ENCODE measurements at places on chromosomes 7 and 10.

GRCh38 chr7:26650103-26650502 is 214.3 kb downstream of the SKAP2 start:
- peaks cover 17% of the 10 kb centered on the region for H3K27me3 ChIP-seq
- no peaks in the 10 kb centered on the region for H3K4me1 ChIP-seq
- no peak for DNase-seq
- no peak overlapping the region for H3K27ac ChIP-seq
- H3K36me3 ChIP-seq, result no peaks in the 10 kb centered on the region

DNA sequence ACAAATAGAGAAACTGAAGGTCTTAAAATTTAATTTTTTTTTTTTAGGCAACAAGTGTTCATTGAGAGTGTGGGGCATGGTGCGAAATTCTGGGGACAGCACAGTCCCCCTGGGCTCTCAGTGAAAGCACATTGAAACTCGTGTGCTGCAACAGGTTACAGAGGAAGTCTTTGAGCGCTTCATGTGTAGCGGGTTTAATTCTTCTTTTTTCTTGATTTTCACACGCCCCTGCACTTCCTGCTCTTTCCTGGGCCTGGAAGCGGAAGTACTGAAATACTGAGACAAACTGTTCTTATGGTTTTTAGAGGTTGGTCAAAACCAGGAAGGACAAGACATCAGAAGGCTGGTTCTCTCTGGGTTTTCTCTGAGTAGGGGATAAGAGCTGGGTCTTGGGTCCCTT is 203.5 kb downstream of the PTEN start:
- H3K27ac ChIP-seq, result peak overlapping the region; percentile 2
- no peaks in the 10 kb centered on the region for H3K36me3 ChIP-seq
- H3K27me3 ChIP-seq, result peaks cover 3% of the 10 kb centered on the region
- no peak overlapping the region for H3K4me3 ChIP-seq
- peaks cover 69% of the 10 kb centered on the region for H3K4me1 ChIP-seq

GRCh38 chr10:6333086-6333485 is 130.4 kb downstream of the PFKFB3 start:
- no peaks in the 10 kb centered on the region for H3K27me3 ChIP-seq
- H3K4me3 ChIP-seq, result no peak overlapping the region
- H3K4me1 ChIP-seq, result no peaks in the 10 kb centered on the region
- DNase-seq, result no peak
- peaks cover 22% of the 10 kb centered on the region for H3K36me3 ChIP-seq
- no peak overlapping the region for H3K27ac ChIP-seq

DNA sequence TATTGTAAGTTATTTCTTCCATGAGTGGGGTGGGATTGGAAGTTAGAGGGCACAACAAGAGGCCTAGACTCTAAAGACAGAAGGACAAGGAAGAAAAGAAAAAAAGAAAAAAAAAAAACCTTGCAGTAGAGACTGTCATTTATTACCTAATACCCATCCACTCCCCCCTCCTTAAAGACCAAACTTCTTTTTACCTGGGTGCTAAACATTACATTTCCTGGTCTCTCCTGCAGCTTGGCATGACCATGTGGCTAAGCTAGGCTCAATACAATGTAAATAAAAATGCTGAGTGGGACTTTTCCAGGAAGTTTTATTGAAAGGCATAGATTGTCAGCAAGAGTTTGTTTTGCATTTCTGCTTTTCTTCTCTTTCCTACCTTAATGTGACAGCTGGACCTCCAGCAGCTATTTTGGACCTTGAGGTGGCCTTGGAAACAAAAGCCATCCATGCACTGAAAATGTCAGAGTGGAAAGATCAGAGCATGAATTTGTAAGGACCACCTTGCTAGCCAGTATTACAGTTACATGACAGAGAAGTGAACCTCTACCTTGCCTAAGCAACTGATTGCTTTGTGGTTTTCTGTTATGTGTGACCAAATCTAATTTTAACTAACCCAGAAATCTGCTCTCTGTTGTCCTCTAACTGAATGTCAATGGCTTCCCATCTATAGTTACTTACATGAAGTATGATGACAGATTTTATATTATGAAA is 81.3 kb upstream of the SFMBT2 start:
- H3K4me1 ChIP-seq, result peaks cover 48% of the 10 kb centered on the region
- H3K36me3 ChIP-seq, result no peaks in the 10 kb centered on the region
- no peak overlapping the region for H3K4me3 ChIP-seq
- no peak overlapping the region for H3K27ac ChIP-seq

DNA sequence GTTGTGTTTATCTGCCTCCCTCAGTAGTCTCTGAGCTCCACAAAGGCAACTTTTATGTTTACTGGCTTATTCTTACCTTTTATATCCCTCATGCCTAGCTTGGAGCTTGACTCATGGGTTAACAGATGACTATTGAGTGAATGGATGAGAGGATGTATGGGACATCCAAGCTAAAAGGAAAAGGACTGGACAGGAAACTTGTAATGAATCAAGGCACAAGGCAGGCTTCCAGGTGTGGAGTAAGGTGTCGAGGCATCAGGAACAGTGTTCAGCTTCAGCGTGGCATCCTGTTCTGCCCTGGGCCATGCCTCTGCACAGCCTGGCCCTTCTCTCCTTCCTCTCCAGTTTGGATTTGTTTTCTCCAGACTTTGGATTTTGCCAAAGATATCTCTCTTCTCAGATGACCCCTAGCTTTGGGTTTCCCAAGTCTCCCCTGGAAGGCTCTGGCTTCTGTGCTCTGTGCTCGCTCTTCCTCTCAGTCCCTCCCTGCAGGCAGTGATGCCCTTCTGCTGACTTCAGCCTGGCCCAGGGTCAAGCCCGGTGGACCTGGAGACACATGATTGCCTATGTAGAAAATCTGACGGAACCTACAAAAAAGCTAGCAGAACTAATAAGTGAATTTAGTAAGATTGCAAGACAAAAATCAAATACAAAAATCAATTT is 367.3 kb downstream of the CXCL12 start:
- H3K27ac ChIP-seq, result no peak overlapping the region
- no peak for DNase-seq
- no peaks in the 10 kb centered on the region for H3K4me1 ChIP-seq
- H3K36me3 ChIP-seq, result no peaks in the 10 kb centered on the region
- H3K4me3 ChIP-seq, result no peak overlapping the region

DNA sequence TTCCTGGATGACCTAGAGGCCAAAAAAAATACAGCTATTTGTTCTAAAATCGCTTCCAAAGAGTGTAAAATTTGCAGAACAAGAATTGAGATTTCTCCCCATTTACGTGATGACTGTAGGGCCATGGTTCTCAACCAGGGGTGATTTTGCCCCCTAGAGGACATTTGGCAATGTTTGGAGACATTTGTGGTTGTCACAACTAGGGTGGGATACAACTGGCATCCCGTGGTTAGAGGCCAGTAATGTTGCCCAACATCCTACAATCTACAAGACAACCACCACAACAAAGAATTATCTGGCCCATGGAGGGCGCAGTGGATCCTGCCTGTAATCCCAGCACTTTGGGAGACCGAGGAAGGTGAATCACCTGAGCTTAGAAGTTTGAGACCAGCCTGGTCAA is 22.8 kb upstream of the MALSU1 start:
- H3K27ac ChIP-seq, result no peak overlapping the region
- H3K36me3 ChIP-seq, result no peaks in the 10 kb centered on the region
- H3K4me1 ChIP-seq, result peaks cover 13% of the 10 kb centered on the region
- no peaks in the 10 kb centered on the region for H3K27me3 ChIP-seq

- H3K36me3 ChIP-seq, result peaks cover 80% of the 10 kb centered on the region
- H3K27ac ChIP-seq, result peak overlapping the region; percentile 63
- peaks cover 5% of the 10 kb centered on the region for H3K27me3 ChIP-seq
- DNase-seq, result no peak
- H3K4me3 ChIP-seq, result peak overlapping the region; percentile 99
- H3K4me1 ChIP-seq, result peaks cover 77% of the 10 kb centered on the region
Observed at GRCh38 chr10:123157210-123157609, 3.0 kb downstream of the BUB3 start.

- H3K36me3 ChIP-seq, result peaks cover 15% of the 10 kb centered on the region
- H3K4me1 ChIP-seq, result peaks cover 50% of the 10 kb centered on the region
- no peak for DNase-seq
- H3K27me3 ChIP-seq, result no peaks in the 10 kb centered on the region
- peak overlapping the region; percentile 79 for H3K4me3 ChIP-seq
Observed at GRCh38 chr7:66629222-66630062, 761 bp downstream of the KCTD7 start.

GRCh38 chr7:142603870-142604448 is 145.3 kb upstream of the PRSS1 start:
- no peaks in the 10 kb centered on the region for H3K36me3 ChIP-seq
- H3K4me3 ChIP-seq, result peak overlapping the region; percentile 40
- H3K27me3 ChIP-seq, result no peaks in the 10 kb centered on the region
- peaks cover 11% of the 10 kb centered on the region for H3K4me1 ChIP-seq
- no peak for DNase-seq
- H3K27ac ChIP-seq, result no peak overlapping the region

GRCh38 chr7:122600042-122600441 is 98.9 kb downstream of the RNF133 start:
- no peaks in the 10 kb centered on the region for H3K27me3 ChIP-seq
- H3K4me1 ChIP-seq, result no peaks in the 10 kb centered on the region
- no peaks in the 10 kb centered on the region for H3K36me3 ChIP-seq
- no peak overlapping the region for H3K4me3 ChIP-seq
- no peak overlapping the region for H3K27ac ChIP-seq
- no peak for DNase-seq

DNA sequence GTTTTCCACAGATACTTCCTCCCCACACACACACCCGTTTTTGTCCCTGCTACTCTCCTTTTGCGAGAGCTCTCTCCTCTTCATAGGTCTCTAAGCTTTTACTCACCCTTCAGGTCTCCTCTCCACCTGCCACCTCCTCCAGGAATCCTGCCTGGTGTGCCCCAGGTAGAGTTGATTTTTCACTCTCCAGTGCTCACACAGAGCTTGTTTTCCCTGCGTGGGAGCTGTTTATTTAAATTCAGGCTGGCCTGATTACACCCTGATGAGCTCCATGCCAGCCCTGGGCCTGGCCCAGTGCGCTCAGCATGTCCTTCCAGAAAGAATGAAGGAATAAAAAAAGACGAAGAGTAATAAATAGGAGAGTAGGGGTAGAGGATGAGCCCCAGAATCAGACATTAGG is 7.5 kb upstream of the CLDN4 start:
- H3K27ac ChIP-seq, result no peak overlapping the region
- no peaks in the 10 kb centered on the region for H3K36me3 ChIP-seq
- H3K27me3 ChIP-seq, result peaks cover 25% of the 10 kb centered on the region
- no peak overlapping the region for H3K4me3 ChIP-seq

DNA sequence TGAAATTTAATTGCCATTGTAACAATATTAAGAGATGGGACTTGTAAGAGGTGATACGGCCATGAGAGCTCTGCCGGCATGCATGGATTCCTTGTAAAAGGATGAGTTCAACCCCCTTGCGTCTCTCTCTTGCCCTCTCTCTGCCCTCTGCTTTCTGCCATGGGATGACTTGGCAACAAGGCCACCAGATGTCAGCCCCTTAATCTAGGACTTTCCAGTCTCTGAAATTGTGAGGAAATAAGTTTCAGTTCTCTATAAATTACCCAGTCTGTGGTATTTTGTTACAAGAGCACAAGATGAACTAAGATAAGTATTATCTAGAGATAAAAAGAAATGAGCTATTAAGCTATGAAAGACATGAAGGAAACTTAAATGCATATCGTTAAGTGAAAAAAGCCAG is 145.7 kb upstream of the AHR start:
- H3K36me3 ChIP-seq, result no peaks in the 10 kb centered on the region
- no peak for DNase-seq
- H3K27me3 ChIP-seq, result no peaks in the 10 kb centered on the region
- no peak overlapping the region for H3K27ac ChIP-seq
- no peak overlapping the region for H3K4me3 ChIP-seq
- H3K4me1 ChIP-seq, result peaks cover 49% of the 10 kb centered on the region

DNA sequence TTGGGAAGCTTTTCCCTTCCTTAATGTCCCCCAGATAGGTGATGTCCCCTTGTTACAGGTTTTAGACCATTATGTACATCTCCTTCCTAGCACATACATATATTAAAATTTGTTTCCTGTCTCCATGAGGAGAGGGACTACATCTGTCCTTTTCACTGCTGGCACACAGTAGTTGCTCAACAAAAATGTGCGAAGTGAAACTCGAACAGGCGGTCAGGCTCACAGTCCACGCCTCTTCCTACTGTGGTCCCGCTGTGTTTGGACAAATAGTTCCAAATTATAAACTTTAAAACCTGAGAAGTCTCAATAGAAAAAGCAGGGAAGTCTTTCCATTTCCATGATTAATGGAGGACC is 1.2 kb upstream of the HHEX start:
- DNase-seq, result no peak
- peak overlapping the region; percentile 61 for H3K4me3 ChIP-seq
- H3K27me3 ChIP-seq, result peaks cover 72% of the 10 kb centered on the region
- no peak overlapping the region for H3K27ac ChIP-seq
- no peaks in the 10 kb centered on the region for H3K36me3 ChIP-seq

DNA sequence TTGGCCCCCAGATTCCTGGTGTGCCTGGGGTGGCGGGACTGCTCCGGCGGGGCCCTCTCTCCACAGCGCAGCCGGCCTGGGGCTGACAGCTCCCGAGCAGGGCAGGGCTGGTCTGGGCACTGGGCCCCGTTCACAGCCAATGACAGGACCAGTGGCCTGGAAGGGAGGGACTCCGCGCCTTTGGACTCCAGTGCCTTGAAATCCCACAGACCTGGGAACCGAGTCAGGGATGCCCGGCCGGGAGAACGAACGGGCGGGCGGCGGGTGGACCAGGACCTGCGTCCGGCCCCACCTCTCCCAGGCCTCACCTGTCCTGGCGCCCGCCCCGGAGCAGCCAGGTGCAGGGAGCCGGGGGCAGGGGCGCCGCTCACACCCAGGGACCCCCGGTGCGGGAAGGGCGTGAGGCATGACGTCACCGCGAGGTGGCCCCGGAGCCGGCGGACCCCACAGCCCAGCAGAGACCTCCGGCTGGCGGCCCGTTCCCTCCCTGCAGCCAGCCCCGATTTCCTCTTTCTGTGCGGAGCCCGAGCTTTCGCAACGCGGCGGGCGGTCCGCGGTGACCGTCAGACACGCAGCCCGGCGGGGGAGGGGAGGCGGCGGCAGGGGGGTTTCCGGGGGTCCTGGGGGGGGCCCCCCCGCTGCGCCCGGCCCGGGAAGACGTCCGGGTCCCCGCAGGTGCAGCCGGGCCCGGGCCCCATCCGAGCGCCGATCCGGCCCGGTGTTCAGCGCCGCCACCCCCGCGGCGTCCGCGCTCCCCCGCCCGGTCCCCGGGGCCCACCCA is 743 bp downstream of the ADAP1 start:
- peak; percentile 65 for DNase-seq
- peak overlapping the region; percentile 63 for H3K4me3 ChIP-seq
- peaks cover 9% of the 10 kb centered on the region for H3K27me3 ChIP-seq

- no peaks in the 10 kb centered on the region for H3K36me3 ChIP-seq
- H3K27ac ChIP-seq, result no peak overlapping the region
- DNase-seq, result no peak
Observed at GRCh38 chr7:100963386-100963785, 6.0 kb upstream of the MUC12 start.

All from activated T-cell treated with anti-CD3 and anti-CD28 coated beads, Interleukin-2, amount 50 U/mL, for 24 hours (primary cell).